Thoracic aorta (tissue), 2 donors: ENCODE measurements at places on chromosomes 11 and 22. TPM values are rescaled to one million over a fixed set of nuclear protein-coding genes. Genes with fewer than 3 reads are reported as not detected.

The SYT7 gene
- not detected for total RNA-seq

The JAML gene
- total RNA-seq: 7.6 TPM

The MAPK8IP2 gene
- total RNA-seq: 0.92 TPM

The POU2F3 gene
- total RNA-seq: not detected

The UBQLNL gene
- 0.56 TPM for total RNA-seq

The MMP26 gene
- not detected for total RNA-seq

The TRIM51 gene
- total RNA-seq: not detected

The NEU3 gene
- total RNA-seq: 23.3 TPM

The APOBEC3A gene
- 5.1 TPM for total RNA-seq

The MS4A12 gene
- total RNA-seq: not detected

The ZBTB3 gene
- 6.2 TPM for total RNA-seq

The TMEM191C gene
- 0.63 TPM for total RNA-seq

The RTN4RL2 gene
- total RNA-seq: not detected

The SAA2 gene
- total RNA-seq: 2.5 TPM

The USP2 gene
- total RNA-seq: 2.1 TPM

The CTSF gene
- total RNA-seq: 122 TPM

The MUC5AC gene
- 45.9 TPM for total RNA-seq

The OR8G1 gene
- total RNA-seq: not detected

The LMNTD2 gene
- total RNA-seq: 2.7 TPM

The OR5A1 gene
- not detected for total RNA-seq

The MPEG1 gene
- 32.1 TPM for total RNA-seq

The PLCB3 gene
- total RNA-seq: 31.5 TPM

The NNMT gene
- total RNA-seq: 583 TPM

The SCGB1C1 gene
- total RNA-seq: not detected

The MPZL2 gene
- total RNA-seq: 58.1 TPM

The ASRGL1 gene
- total RNA-seq: 39.7 TPM

The VPS37C gene
- 32.7 TPM for total RNA-seq

The SEPTIN3 gene
- total RNA-seq: not detected

The MS4A2 gene
- total RNA-seq: 5.9 TPM

The APOA1 gene
- not detected for total RNA-seq

The OR52I2 gene
- total RNA-seq: not detected

The C11orf97 gene
- total RNA-seq: not detected

The OR2AG2 gene
- total RNA-seq: not detected

The SUSD2 gene
- 43.2 TPM for total RNA-seq

The SLC43A1 gene
- 23.6 TPM for total RNA-seq

The VWCE gene
- total RNA-seq: 1.5 TPM

The TTC36 gene
- 1.5 TPM for total RNA-seq

The CBX7 gene
- total RNA-seq: 174 TPM
